ENCODE measurements at places on chromosomes 6 and 20. TPM values are rescaled to one million over a fixed set of nuclear protein-coding genes. Genes with fewer than 3 reads are reported as not detected.

DNA sequence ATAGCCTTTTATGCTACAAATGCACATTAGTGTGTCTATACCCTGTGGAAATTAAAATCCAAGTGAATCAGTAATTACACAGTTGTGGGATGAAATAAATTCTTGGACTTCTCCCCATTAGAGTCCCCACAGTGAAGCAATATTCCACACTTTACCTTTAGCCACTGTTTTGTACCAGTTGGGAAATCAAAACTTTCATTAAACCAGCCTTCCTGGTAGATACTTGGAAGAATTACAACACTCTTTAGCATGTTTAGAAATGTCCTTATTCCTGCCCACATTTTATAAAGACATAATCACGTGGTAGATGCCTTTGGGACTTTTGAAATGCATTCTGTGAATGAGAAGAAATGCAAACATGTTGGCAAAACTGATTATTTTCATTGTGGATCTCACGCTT, 49.0 kb upstream of the ANKEF1 start:
- no peak for DNase-seq

- no peak for DNase-seq
Observed at GRCh38 chr6:148240861-148241477, 101.7 kb upstream of the SASH1 start.

DNA sequence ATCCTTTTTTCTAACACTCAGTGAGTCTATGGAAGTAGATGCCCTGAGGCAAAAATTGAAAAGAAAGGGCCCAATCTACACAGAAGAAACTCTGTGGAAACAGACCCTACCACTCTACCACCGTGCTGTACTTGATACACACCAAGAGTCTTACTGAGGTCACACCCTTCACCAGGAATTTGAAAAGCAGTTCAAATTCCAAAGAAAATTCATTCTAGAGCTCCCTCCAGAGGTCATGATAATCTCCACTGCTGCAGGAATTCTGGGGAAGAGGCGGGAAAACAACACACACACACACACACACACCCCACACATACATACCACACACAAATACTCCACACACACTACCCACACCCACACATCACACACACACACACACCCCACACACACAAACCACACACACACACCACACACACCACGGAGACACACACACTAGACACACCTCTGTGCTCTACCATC, 336.8 kb downstream of the HDGFL1 start:
- no peak for DNase-seq

DNA sequence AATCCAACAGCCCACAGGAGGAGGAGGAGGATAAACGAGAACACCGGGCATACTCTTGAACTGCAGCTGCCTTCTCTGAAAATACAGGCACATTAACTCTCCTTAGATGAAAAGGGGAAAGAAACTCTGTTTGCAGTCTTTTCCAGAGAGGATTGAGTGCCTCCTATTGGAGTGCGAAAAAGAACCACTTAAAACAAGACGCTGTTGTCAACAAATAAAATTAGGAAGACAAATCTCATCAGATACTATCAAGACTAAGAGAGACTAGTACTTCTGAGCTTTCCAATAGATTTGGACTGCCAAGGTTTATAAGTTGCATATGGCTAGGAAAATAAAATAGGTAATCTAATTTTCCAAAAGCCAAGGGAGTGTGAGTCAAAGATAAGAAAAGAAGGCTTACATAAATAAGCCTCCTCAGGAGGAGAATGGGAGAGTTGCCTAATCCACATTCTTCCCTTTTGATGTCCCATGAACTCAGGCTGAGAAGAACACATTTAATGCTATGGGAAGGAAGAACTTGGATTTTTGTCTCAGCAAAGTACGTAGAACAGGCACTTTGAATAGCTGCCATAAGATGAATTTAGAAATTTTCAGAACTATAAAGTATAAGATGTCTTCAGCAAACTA, 154.7 kb downstream of the ARHGAP18 start:
- no peak for DNase-seq

- no peak for DNase-seq
Observed at GRCh38 chr6:132495604-132496079, 17.3 kb downstream of the STX7 start.

DNA sequence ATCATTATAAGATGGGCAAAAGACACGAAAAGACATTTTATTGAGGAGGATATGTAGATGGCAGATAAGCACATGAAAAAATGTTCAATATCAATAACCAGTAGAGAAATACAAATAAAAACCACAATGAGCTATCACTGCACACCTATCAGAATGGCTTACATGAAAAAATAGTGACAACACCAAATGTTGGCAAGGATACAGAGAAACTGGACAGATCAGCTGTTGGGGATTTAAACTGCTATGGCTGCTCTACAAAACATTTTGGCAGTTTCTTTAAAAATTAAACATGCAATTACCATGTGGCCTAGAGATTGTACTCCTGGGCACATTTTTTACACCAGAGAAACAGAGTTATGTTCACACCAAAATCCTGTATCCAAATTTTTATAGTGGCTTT, 172.7 kb upstream of the TENT5A start:
- DNase-seq, result no peak

- DNase-seq, result no peak
Observed at GRCh38 chr6:87436435-87436834, 28.7 kb downstream of the CFAP206 start.

- no peak for DNase-seq
Observed at GRCh38 chr6:113649276-113649675, 207.9 kb upstream of the MARCKS start.

DNA sequence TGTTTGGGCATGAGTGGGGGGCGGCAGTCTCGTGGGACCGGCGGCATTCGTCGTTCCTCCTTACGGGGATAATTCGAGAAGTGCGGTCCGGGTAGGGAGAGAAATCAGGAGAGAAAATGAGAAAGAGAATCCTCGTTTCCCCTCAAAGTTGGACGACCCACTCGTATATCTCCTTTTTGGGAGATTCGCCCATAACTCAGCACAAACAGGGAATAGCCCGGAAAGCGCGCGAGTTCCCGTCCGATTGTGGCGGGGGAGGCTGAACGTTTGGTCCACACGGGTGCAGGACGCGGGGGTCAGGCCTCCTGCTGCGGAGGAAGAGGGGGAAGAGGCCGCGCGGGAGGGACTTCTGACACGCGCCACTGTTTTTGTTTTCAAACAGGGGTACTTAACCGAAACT, 42.4 kb downstream of the POPDC3 start:
- DNase-seq, result no peak

GRCh38 chr20:62997417-62998035, 9.2 kb downstream of the BHLHE23 start:
- DNase-seq, result no peak

DNA sequence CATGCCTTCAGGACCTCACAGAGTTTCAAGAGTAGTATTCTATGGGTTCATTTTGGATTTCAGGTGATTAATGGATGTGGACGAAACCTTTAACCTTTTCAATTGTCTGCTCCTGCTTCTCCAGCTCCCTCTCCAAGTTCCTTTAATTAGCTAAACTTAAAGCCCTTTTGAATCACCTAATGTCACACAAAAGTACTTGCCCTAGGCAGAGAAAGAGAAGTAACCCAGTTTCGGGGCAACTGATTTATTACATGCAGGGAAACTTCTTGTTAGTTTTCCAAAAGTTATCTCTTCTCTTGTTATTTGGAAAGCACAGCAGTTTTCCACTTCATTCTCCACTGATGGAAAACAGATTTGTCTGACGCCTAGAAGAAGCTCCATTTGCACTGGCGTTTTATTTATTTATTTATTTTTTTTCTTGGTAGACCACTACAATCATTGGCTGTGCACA, 407.7 kb upstream of the JARID2 start:
- no peak for DNase-seq

DNA sequence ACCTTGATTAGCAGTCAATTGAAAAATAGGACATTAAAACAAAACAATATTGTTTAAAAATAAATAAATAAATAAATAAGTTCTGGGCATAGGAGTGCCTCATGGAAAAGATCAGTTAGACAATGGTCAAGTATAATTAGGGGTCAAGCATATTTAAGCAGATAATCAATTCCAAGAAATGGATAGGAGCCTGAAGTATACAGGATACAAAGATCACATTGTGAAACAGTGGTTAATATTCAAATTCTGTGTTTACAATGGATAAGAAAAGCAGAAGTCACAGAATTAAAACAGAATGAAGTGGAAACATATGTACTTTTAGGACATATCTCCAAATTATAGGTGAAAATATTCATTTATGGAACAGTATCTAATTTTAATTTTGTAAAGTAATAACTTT, 1028.6 kb upstream of the CITED2 start:
- DNase-seq, result no peak

DNA sequence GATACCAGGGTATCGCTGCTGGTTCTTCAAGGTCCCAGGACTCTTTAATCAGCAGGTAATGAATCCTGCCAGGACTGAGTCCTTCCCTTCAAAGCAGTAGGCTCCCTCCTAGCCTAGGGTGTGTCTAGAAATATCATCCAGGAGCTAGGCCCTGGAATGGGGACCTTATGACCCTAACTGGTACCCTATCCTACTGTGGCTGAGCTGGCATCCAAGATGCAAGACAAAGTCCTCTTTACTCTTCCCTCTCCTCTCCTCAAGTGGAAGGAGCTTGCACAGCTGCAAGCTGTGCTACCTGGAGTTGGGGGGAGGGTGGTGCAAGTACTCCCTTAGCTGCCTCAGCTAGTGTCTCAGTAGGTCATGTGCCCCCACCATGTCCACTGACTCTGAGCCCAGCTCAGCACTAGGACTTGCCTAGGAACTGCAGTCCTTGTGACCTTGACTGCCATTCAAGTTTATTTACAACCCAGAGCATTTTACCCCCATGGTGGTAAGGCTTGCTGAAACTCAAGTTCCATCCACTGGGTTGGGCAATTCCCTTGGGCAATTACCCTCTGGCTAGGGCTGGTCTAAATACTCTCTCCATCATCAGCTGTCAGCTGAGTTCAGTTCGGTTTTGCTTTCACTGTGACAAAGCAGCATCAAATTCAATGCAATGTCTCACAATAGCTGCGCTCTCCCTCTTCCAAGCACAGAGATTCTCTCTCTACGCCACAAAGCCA, 48.4 kb upstream of the TOP1 start:
- DNase-seq, result no peak

DNA sequence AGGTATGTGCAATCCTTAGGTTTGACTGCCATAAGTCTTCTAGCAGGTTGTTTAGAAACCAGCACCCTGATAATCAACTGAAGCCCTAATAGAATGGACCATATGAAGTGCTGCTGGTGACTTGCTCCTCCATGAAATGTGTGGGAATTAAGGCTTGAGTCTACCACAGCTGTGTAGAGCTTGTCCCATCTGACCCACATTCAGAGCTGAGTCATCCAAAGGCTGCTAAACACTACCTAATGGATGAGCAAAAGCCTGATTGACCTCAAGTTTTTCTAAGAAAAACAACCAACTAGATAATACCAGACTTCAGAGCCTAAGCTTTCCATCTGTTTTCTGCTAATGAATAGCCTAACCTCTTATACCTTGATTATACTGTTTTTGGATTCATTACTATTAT, 120.3 kb upstream of the MOCS1 start:
- DNase-seq, result no peak

GRCh38 chr6:78746457-78746856, 120.9 kb upstream of the IRAK1BP1 start:
- no peak for DNase-seq

- no peak for DNase-seq
Observed at GRCh38 chr6:1625794-1626435, 16.2 kb downstream of the FOXC1 start.

- no peak for DNase-seq
Observed at GRCh38 chr6:149332602-149333265, 15.2 kb downstream of the TAB2 start.

DNA sequence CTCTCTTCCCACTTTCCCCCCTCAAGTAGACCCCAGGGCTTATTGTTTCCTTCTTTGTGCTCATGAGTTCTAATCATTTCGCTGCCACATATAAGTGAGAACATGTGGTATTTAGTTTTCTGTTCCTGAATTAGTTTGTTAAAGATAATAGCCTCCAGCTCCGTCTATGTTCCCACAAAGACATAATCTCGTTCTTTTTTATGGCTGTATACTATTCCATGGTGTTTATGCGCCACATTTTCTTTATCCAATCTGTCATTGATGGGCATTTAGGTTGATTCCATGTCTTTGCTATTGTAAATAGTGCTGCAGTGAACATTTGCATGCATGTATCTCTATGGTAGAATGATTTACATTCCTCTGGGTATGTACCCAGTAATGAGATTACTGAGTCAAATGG, 16.9 kb upstream of the PERP start:
- no peak for DNase-seq

- no peak for DNase-seq
Observed at GRCh38 chr6:161618831-161619454, 345.1 kb upstream of the AGPAT4 start.

DNA sequence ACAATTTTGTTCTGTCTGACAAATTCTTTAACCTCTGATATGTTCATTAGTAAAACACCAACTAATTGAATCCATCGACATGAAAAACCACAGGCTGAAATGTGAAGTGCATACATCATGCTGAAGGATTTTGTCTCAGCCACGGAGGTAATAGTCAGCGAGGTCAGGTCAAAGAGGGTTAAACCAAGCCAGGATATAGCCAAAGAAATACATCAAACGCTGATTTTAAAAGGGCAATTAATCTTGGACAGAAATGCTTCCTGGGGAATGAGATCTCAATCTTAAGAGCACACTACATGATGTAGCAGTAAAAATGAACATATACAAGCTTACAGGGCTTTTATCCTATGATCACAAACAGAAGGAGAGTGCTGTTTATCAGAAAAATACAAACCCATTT, 106.7 kb downstream of the PRDM1 start:
- DNase-seq, result no peak

- DNase-seq, result no peak
Observed at GRCh38 chr6:72042088-72042487, 155.7 kb downstream of the RIMS1 start.

Gene SNAP25
- not detected for total RNA-seq

Gene DNAH8
- 2.0 TPM for total RNA-seq

Gene KCNK15
- 0.09 TPM for total RNA-seq
